ENCODE measurements at places on chromosomes 3 and 15.

DNA sequence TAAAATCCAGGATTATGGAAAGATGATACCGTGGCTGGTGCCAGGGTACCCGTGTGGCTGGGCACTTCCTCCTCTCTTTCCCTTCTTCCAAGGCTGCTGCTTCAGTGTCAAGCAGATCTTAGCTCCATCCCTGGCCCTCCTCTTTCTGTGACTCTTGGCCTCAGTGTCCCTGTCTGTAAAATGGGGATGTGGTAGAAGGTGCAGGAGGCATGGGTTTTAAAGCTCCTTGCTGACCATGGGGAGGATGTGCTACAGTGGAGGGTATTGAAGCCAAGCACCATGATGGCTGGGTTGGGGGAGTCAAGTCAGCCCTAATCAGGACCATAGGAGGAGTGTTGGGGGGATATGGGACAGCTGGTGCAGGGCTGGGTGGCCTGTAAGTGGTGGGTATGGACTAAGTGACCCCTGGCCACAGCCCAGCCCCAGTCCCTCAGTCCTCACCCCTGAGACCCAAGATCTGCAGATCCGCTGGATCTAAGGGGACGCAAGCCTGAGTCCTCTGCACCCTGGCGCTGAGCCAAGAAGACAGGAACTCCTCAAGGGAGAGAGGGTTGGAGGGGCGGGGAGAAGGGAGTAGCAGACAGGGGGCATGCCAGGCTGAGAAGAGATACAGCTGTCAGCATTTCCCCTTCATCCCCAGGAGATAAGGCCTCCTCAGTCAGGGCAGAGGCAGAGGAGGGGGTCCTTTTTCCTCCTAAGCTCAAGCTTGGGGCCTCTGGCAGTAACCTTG lies 12.0 kb downstream of the PTH1R start:
- DNase-seq: peak; percentile 35

DNA sequence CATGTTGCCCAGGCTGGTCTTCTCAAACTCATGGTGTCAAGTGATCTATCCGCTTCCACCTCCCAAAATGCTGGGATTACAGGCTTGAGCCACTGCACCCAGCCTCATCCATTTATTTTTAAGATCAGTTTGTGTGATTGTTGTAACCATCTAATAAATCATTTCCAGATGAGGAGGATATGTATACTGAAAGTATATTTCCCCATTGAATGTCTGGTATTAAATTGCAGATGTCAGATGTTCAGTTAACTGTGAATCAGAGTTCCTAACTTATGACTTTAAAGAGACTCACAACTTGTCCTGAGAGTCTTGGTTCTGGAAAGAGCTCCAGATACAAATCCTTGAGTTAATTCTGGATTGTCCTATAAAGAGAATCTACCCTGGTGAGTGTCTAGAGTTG lies 62.4 kb downstream of the TRIM71 start:
- no peak for DNase-seq

DNA sequence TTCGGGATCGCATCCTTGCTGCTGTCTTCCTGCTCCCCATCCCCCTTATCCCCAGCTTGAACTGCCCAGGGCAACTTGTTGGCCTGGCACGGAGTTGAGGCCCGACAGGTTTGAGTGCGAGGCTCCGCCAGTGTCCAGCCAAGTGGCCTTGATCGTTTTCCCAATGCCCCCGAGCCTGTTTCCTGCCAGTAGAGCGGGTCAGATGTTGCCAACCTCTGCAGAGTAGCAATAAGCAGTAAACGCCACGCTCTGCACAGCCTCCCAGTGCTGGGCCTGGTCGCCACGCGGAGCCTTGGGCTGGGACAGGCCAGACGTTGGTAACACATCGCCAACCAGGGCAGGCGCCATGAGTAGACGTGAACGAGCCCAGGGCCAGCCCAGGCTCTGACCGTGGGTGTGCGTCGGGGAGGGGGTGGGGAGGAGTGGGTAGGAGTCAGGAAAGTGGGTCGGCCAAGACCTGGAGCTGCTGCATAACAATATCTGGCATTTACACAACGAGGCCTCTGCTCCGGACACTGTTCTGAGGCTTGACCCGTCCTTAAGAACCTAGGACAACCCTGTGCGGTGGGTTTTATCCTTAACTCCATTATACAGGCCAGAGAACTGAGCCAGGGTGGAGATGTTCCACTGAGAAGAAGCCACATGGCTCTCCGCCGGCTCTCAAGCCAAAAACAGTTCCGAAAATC lies 444 bp upstream of the ABHD14A start:
- DNase-seq: no peak

DNA sequence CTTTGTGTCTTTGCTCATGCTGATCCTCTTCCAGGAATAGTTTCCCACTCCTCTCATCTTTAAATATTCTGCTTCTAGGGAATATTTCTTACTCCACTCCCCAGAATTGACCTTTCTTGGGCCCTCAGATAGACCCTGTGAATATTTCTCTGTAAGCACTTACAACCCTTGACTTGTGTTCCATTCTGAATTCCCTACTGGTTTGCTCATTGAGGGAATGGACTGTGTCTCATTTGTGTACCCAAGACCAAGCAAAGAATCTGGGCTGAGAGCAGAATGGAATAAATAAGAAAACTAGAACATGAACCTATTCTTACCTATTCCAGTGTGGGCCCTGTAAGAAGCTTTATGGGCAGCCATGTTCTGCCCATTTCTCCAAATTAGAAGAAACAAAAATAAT lies 72.7 kb upstream of the TSPAN3 start:
- no peak for DNase-seq

- no peak for DNase-seq
Observed at GRCh38 chr3:194836661-194837060, 151.0 kb downstream of the FAM43A start.

- no peak for DNase-seq
Observed at GRCh38 chr3:145820170-145820569, 340.8 kb downstream of the PLOD2 start.

DNA sequence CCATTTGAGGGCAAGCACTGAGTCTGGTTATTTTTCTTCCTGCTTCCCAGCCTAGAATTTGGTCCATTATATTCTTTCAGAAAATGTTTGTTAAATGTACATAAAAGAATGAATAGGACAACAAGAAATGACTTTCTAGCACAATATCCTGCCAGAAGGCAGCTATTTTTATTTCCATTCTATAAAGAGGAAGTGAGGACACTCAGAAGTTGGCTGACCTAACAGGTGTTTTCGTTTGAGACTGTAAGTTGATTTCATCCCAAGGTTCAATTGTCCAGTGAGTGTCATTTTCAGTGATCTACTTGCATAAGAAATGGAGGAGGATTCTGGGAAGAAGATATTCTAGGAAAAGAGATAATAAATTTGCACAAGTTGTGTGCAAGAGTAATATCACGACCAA lies 191.9 kb upstream of the POU1F1 start:
- peak; percentile 5 for DNase-seq

DNA sequence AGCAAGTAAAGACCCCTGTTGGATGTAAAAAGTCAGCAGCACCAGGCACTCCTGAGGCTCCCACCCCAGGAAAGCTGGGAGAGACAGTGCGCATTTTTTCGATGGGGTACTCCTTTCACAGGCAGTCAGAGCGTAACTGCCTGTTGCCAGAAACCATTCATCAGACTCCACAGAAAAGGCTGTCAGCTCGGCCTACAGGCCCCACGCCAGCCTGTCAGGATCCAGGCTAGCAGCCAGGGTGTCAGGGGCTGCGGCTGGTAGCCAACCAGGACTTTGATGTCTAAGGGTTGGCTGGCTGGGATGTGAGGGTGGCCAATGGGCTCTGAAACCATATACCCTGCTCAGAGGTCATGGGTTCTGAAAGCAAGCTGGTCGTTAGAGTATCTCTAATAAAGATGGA lies 164.5 kb downstream of the WNT5A start:
- no peak for DNase-seq

DNA sequence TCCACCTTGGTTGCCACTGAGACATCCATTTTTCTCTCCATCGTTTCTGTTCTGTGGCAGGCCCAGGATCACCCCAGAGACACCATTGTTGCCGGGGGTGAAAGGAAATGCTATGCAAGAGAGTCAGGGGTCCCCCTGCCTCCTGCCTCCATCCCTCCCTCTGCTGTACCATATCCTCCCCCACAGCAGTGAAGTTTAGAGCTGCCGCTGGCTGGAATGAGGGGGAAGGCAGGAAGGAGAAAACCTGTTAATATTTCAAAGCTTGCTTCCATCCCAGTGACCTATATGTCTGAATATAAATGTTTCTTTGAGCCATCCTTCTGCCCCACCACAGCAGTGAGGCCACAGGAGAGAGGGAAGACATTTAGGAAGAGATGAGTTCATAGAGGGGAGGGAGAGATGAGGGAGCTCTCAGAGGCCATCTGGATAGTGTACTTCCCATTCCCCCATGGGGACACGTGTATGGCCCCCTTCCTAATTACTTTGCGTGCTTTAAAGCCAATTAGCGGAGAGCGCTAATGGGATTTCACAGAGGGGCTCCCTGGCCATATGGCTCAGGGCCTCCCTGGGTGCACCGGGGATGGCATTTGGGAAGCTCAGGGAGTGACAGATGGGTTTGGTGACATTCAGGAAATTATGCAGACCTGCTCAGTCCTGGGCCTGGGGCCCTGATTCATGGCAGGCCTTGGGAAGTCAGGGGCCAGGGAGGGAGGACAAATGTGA lies 40.4 kb upstream of the CHRNB4 start:
- DNase-seq: no peak

DNA sequence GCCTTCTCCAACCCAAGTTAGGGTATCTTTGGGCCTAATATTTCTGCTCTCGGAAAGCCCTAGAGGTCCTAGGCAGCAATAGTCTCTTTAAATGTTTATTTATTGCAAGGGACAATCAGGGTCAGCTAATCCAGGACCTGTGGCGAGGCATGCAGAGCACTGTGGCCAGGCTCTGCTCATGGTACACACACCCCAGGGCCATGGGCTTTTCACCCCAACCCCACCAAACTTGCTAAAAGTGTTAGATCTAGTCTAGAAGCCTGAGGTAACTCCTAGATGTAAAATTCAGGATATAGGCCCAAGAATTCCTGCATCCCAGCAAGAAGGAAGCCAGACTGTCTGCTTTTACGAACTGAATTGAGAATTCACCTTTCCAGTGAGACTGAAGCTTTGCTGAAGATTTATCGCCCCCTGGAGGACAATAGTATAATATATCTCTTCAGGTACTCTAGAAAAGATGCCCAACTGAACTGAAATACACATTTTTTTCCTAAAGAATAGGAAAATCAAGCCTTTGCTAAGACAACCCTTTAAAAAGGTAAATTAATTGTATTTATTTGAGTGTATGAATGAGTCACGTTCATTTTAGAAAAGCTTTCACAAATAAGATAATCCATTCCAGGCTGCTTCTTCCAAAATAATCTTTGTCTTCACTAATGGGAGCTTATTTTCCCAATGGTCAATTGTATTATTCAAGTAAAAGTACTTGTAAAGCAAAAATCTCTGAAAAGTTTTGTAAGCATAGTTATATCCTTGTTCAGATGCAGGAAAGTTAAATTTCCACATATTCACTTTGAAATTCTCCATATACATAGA lies 89.8 kb downstream of the LRRC3B start:
- peak; percentile 82 for DNase-seq

DNA sequence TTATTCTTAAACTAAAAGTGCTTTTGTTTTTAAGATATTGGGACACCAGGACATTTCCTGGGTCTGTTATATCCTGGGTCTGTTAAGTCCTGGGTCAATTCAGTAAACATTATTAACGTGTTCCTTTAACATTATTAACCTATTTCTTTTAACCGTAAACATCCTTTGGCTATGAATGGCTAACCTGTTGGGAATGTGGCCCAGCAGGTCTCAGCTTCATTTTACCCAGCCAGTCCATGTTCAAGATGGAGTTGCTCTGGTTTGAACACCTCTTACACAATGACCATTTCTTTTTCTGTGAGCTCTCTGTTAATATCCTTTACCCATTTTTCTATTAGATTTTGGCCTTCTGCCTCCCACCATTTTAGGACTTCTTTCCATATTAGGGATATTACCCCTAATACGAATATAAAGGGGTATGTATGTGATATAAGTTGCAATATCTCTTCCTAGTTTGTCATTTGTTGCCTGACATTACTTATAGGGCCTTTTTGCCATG lies 88.9 kb upstream of the NEDD4 start:
- DNase-seq: no peak
